ENCODE measurements at places on chromosomes 6 and 20.

DNA sequence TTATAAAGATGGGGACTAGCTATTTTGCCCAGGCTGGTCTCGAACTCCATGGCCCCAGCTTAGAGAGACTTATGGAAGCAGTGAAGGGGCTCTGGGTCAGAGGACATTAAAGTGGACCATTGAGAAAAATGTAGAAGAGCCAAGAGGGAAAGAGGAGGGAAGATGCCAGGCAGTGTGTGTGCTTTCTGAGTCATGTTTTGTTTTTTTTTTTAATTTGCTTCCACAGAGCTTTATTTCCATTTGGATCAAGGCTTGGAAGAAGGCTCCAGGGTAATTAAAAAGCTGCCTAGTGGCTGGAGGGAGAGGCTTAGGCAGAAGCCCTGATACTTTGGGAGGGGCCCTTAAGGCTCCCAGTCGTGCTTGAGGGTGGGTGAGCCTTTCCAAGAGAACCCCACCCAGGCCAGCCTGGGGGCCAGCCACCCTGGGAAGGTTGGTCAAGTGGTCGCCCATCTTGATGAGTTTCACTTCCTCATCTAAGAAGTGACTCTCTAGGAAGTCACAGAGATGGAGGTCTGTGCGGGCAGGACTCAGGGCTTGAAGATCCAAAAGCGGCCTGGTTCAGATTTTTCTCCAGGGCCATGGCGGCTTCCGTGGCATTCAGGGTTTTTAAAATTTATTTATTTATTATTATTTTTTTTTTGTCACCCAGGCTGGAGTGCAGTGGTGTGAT lies 3.0 kb upstream of the ZNF335 start:
- H3K27ac ChIP-seq, result no peak overlapping the region
- no peaks in the 10 kb centered on the region for H3K27me3 ChIP-seq
- no peak overlapping the region for H3K4me3 ChIP-seq
- H3K4me1 ChIP-seq, result no peaks in the 10 kb centered on the region
- H3K36me3 ChIP-seq, result 0 out of 2 replicates have a peak, but pooled peaks cover 1% of the 10 kb centered on the region

GRCh38 chr6:27495386-27496135 lies 22.7 kb upstream of the ZNF184 start:
- no peaks in the 10 kb centered on the region for H3K36me3 ChIP-seq
- H3K27me3 ChIP-seq, result no peaks in the 10 kb centered on the region

DNA sequence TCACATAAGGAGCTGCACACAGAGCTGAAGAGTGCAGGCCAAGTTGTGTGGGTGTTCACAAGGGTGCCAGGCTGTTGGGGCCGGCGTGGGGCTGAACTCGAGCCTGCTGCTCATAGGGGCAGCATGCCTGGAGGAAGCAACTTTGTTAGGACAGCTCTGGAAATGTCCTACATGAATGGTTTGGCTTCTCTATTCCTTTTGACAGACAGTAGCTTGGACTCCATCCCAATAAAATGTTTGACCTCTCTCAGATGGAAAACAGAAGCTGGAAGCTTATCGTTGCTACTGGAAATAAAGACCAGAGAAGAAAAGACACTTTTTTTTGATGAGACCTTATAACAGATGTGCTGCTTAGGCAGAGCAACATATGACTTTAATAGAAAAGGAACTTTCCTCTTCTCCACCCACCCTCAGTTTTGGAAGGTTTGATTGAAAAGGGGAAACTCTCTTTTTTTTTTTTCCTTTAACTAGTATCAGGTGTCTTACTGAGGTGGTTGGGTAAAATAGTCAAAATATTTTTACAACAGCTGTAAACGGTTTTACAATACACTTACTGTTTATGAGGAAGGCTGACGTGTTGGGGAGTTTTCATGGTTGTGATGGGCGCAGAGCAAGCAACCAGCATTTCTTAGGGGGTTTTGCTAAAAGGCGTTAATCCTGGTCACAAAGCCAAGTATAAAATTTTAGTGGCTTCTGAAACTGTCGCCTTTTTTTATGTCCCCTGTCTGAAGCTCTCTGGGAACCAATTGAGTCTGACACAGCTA lies 80.7 kb upstream of the EEF1E1 start:
- H3K4me3 ChIP-seq, result no peak overlapping the region
- H3K36me3 ChIP-seq, result no peaks in the 10 kb centered on the region
- DNase-seq, result no peak
- no peak overlapping the region for H3K27ac ChIP-seq
- no peaks in the 10 kb centered on the region for H3K27me3 ChIP-seq
- H3K4me1 ChIP-seq, result no peaks in the 10 kb centered on the region

DNA sequence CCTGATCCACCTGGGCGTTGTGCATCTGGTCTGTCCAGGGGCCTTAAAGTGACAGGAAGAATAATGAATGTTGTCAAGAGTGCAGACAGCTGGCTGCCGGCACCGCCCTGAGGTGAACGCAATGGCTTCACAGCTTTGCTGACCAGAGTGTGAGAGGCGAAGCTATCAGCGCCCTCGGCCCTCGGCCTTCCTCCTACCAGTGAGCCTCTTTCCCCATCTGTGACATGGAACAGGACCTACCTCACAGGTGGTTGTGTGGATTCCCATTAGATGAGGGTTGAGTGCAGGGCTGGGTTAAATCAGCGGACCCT lies 54.8 kb downstream of the CTCFL start:
- no peak overlapping the region for H3K27ac ChIP-seq
- H3K36me3 ChIP-seq, result no peaks in the 10 kb centered on the region
- no peak for DNase-seq
- H3K27me3 ChIP-seq, result no peaks in the 10 kb centered on the region
- peaks cover 13% of the 10 kb centered on the region for H3K4me1 ChIP-seq

- no peak for DNase-seq
- H3K4me1 ChIP-seq, result no peaks in the 10 kb centered on the region
- no peak overlapping the region for H3K4me3 ChIP-seq
- no peaks in the 10 kb centered on the region for H3K27me3 ChIP-seq
- no peak overlapping the region for H3K27ac ChIP-seq
- no peaks in the 10 kb centered on the region for H3K36me3 ChIP-seq
These were observed 132.7 kb upstream of the F13A1 start for GRCh38 chr6:6453186-6453585.

DNA sequence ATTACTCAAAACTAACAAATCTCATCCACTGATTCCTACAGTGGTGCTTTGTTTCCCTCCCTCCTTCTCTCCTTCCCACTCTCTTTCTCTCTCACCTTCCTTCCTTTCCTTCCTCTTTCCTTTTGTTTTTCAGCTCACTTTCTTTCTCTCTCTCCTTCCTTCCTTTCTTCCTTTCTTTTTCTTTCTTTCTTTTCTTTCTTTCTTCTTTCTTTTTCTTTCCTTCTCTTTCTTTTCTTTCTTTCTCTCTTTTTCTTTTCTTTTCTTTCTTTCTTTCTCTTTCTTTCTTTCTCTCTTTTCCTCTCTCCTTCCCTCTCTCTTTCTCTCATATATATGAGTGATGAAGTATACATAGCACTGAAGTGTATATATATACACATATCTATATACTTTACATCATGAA lies 241.4 kb downstream of the CENPW start:
- H3K27ac ChIP-seq, result no peak overlapping the region
- no peak overlapping the region for H3K4me3 ChIP-seq
- DNase-seq, result no peak
- no peaks in the 10 kb centered on the region for H3K4me1 ChIP-seq

DNA sequence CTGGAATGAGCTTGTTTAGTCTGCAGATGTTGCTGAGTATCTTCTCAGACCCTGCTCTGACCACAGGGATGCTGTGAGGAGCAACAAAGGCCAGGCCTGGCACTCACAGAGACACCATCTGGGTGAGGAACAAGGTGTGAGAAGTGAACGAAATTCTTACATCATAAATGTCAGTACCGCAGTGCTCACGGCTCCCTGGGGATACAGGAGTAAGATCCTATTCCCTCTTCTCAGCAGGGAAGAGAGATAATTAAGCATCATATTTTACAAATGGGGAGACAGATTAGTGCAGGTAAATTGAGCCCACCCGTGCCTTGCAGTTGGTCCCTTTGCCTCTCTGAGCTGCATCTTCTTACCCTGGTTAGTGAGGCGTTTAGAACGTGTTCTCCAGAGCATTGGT lies 106.2 kb downstream of the DTD1 start:
- DNase-seq, result no peak
- no peaks in the 10 kb centered on the region for H3K4me1 ChIP-seq
- H3K36me3 ChIP-seq, result no peaks in the 10 kb centered on the region

DNA sequence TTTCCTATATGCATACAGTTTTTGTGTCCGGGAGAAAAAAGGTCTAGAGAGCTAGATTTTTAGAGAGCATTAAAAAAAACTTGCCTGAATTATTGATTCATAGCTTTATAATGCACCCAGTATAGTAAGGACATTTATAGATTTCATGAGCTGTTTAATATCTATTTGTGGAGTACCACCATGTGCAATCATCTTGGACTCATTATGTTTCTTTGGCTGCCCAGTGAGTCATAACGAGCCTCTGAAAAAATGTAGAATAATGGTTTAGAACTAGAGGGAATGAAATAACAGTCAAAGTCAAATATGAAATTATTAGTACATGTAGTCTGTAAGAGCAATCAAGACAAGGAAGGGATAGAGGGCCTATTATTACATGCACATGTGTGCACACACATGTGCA lies 350.0 kb downstream of the CD83 start:
- no peaks in the 10 kb centered on the region for H3K4me1 ChIP-seq
- no peak overlapping the region for H3K27ac ChIP-seq
- H3K4me3 ChIP-seq, result no peak overlapping the region
- DNase-seq, result no peak
- H3K27me3 ChIP-seq, result no peaks in the 10 kb centered on the region

DNA sequence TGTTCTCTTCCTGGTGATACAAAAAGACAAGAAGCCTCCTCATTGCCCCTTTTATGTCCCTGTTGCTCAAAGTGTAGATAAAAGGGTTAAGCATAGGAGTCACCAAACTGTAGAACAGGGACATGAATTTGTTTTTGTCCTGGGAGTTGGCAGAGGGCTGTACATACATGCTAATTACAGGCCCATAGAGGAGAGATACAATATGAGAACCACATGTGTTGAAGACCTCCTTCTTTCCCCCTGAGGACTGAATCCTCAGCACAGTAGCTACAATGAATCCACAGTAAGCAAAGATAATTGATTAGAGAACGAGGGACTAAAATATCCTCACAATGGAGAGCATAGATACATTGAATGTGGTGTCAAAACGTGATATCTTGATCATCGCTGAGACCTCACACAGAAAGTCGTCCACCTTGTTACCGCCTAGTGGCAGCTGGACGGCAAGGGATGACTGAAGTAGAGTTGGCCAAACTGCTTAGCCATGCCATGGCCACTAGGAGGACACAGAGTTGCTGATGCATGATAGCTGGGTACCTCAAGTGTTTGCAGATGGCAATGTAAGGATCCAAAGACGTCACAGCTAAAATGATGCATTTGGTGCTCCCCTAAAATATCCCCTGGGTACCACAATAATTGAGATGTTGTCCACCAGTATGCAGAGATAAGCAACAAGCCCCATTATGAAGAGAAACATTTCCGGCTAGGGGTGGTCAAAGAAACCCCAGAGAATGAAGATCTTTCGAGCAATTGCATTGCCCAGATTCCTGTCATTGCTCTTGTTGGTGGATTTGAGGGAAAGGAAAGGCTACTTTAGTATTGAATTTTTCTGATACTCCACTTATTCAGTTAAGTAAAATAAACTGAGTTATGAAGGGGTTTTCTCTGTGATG lies 15.0 kb downstream of the OR2B3 start:
- H3K4me3 ChIP-seq, result no peak overlapping the region
- H3K36me3 ChIP-seq, result no peaks in the 10 kb centered on the region
- H3K27ac ChIP-seq, result no peak overlapping the region
- no peaks in the 10 kb centered on the region for H3K27me3 ChIP-seq
- H3K4me1 ChIP-seq, result no peaks in the 10 kb centered on the region

DNA sequence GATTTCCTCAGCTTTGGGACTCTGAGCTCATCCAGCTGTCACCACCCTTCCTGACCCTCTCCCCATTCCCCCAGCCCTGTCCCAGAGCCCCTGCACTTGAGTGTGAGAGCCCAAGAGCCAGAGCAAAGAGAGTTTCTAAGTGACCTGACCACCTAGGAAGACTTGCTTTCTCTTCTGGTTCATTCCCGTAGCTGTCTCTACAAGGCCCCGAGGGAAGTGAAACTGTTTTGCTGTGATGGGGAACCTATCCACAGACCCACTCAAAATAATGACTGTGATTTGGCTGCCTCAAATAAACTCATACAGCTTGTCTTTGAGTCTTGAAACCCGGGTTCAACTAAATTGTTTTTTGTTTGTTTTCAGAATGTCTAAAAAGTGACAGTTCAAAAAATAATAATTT lies 74.6 kb upstream of the XRN2 start:
- no peaks in the 10 kb centered on the region for H3K4me1 ChIP-seq
- peaks cover 3% of the 10 kb centered on the region for H3K36me3 ChIP-seq
- no peaks in the 10 kb centered on the region for H3K27me3 ChIP-seq
- H3K27ac ChIP-seq, result no peak overlapping the region
- no peak overlapping the region for H3K4me3 ChIP-seq

DNA sequence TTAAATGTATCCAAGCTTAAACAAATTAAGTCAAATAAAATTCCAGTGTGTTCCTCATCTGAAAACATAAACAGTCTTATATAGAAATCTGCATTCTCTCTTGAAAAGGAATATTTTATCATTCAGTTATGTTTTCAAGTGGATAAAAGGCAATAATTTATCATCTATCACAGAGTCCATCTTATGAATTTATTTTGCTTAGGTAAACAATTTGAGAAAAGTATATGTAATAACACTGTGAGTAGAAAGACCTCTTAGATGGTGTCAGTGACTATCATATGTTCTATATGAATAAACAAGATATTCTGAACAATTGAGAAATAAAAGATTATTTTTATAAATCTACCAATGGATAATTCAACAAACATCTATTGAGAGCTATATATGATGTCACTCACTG lies 397.6 kb upstream of the GJE1 start:
- H3K27ac ChIP-seq, result no peak overlapping the region
- no peaks in the 10 kb centered on the region for H3K4me1 ChIP-seq
- H3K27me3 ChIP-seq, result no peaks in the 10 kb centered on the region
- no peak overlapping the region for H3K4me3 ChIP-seq
- DNase-seq, result no peak
- H3K36me3 ChIP-seq, result no peaks in the 10 kb centered on the region

GRCh38 chr6:5713519-5713918 lies 293.2 kb downstream of the NRN1 start:
- H3K4me1 ChIP-seq, result peaks cover 9% of the 10 kb centered on the region
- no peak overlapping the region for H3K4me3 ChIP-seq
- no peaks in the 10 kb centered on the region for H3K27me3 ChIP-seq
- DNase-seq, result no peak

DNA sequence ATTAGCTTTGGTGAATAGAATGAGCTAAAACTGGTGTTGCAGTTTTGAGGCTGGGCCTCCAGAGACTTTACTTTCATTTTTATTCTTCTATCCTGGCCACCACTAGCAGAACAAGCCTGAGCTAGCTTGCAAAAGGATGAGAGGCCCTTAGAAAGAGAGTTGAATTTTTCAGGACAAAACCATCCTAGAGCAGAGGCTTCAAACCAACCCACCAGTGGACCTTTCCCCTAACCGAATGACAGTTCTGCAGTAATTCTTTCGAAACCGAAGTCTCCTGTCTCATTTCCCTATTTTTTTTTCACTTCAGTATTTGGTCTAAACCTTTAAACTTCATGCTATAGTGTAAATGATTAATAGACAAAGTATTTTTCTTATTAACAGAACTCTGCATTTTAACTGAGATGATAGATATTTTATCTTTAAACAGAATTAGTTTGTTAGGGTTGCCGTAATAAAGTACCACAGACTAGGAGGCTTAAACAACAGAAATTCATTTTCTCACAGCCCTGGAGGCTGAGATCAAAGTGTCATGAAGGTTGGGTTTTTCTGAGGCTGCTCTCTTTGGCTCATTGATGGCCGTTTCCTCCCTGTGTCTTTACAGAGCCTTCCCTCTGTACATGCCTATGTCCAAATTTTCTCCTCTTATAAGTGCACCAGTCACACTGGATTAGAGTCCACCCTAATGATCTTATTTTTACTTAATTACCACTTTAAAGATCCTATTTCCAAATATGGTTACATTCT lies 80.6 kb upstream of the PAK5 start:
- no peak for DNase-seq
- no peak overlapping the region for H3K27ac ChIP-seq
- no peaks in the 10 kb centered on the region for H3K36me3 ChIP-seq
- H3K27me3 ChIP-seq, result no peaks in the 10 kb centered on the region
- H3K4me1 ChIP-seq, result no peaks in the 10 kb centered on the region
- H3K4me3 ChIP-seq, result no peak overlapping the region
